Fibroblast of the conjunctiva (primary cell): ENCODE measurements at places on chromosomes 12 and 14.

DNA sequence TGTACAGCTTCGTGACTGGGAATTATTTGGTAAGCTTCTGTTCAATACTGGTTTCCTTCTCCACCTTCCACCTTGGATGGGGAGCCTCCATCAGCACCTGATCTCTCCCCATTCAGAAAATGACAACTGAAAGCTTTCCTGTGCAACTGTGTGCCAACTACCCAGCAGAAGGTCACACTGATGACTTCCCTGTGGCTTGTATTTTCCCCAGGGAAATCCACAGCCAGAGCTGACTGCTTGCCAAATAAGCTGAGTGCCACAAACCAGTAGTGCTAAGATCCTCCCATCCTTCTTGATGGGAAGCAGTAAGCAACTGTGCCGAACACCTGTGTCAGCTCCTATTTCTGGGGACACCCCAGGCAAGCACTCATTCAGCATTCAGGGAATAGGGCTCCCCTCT lies 257.2 kb upstream of the SOX5 start:
- no peak for DNase-seq

GRCh38 chr14:102601378-102601925 lies 9.0 kb downstream of the RCOR1 start:
- no peak for DNase-seq

GRCh38 chr12:64895526-64895925 lies 71.1 kb downstream of the TBC1D30 start:
- DNase-seq, result no peak

DNA sequence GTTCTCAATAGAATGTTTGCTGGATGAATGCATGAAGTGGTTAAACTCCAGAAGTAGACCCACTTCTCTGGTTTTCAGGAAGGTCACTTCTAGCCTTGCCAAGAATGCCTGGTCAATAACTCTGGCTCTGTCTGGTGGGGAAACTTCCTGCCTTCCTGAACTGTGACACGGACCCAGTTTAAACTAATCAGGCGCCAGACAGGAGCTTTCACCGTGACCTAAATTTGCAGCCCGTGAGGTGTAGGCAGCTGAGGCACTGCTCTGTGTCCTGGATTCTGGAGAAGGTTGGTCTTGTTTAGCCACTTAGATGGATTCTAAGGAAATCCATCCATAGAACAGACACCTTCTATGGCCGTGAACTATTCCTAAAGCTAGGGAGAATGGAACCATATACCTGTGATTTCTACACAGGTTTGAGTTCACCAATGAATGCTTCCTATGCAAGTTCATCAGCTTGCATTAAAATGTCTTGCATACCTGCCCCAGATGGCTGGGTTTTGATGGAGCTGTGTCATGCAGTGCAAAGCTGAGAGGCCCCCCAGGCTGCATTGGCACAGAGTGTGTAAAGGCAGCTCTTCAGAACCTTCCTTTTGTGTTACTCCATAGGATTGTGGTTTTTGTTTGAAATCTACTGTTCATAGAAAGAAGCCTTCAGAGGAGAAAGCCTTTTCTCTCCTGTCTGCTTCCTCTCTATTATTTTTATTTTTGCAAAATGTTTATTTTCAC lies 4.4 kb downstream of the CHST11 start:
- no peak for DNase-seq

DNA sequence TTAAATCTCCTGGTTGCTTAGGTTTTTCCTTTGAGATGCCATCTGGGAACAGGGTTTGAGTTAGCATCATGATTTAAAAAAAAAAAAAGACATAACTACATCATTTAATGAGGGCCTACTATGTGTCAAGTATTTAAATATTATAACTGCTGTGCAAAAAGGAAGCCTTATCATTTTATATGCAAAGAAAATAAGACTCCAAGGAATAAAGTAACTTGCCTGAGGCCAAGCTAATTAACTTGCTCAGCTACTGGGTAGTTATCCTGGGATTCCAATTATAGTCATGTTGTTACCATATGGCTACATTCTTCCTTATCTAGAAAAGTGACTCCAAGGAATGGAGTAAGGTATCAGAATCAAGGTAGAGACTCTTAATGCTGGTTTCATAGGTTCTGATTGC lies 123.5 kb downstream of the SLC41A2 start:
- no peak for DNase-seq

- no peak for DNase-seq
These were observed 172.1 kb downstream of the MSRB3 start for GRCh38 chr12:65450625-65451024.

GRCh38 chr12:109949089-109949488 lies 47.1 kb downstream of the GIT2 start:
- DNase-seq, result peak; percentile 16

GRCh38 chr14:101465795-101466448 lies 95.4 kb upstream of the DIO3 start:
- no peak for DNase-seq

- DNase-seq, result no peak
These were observed 141.9 kb downstream of the DPF3 start for GRCh38 chr14:72752034-72752412.

DNA sequence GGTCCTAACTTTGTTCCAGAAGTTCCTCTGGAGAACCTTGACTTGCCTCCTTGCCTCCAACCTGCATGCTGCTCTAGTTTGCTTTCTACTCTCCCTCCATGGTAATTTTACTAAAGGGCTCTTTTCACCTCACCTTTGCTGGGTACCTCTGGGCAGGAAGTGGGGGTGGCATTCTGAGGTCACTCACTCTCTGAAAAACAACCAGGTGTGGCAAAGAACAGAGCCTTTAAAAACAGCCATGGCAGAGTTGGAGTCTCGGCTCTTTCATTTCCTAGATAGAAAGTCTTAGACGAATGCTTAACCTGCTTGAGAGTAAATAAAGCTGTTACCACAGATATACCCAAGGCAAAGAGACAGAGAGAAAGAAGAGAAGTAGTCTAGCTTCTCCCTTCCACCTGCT lies 827.9 kb downstream of the BCL11B start:
- DNase-seq, result no peak

DNA sequence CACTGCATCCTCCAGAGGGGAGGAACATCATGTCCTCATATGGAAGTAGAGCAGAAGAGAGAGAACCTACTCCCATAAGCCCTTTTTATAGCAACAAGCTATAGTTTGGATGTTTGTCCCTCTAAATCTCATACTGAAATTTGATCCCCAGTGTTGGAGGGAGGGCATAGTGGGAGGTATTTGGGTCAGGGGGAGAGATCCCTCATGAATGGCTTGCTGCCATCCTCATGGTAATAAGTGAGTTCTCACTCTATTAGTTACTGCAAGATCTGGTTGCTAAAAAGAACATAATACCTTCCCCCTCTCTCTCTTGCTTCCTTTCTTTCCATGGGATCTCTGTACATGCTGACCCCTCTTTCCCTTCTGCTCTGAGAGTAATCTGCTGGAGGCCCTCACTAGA lies 93.9 kb downstream of the RPAP3 start:
- no peak for DNase-seq
